ENCODE measurements at places on chromosomes 5 and 9. TPM values are rescaled to one million over a fixed set of nuclear protein-coding genes. Genes with fewer than 3 reads are reported as not detected.

Gene DMRT2
- 0.45 TPM for total RNA-seq

Gene KLF4
- 5.4 TPM for total RNA-seq

Gene C5orf58
- total RNA-seq = not detected

Gene FAM221B
- not detected for total RNA-seq

Gene TICAM2
- total RNA-seq = 0.82 TPM

Gene SNCAIP
- 70.7 TPM for total RNA-seq

- no peak for DNase-seq
Observed at GRCh38 chr5:138666226-138666742, 86.9 kb upstream of the CTNNA1 start.

DNA sequence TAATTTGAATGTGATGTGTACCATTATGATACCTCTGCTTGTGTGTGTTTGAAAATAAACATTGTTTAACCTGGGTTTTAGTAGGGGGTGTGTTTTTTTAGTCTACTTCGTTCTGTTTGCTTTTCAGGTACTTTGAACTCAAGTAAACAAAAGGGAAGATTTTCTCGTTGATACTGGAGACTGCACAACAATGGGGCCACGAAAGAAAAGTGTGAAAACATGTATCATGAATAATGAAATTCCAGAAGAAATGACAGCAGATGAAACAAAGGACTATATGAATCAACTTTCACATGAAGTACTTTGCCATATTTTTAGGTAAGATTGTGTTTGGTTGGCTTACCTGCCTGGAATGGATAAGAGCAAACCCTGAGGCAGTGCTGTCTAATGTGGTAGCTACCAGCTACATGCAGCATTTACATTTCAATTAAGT is 10.8 kb downstream of the FBXO38 start:
- DNase-seq = no peak

- no peak for DNase-seq
Observed at GRCh38 chr5:157161996-157162395, 4.1 kb downstream of the GARIN3 start.

DNA sequence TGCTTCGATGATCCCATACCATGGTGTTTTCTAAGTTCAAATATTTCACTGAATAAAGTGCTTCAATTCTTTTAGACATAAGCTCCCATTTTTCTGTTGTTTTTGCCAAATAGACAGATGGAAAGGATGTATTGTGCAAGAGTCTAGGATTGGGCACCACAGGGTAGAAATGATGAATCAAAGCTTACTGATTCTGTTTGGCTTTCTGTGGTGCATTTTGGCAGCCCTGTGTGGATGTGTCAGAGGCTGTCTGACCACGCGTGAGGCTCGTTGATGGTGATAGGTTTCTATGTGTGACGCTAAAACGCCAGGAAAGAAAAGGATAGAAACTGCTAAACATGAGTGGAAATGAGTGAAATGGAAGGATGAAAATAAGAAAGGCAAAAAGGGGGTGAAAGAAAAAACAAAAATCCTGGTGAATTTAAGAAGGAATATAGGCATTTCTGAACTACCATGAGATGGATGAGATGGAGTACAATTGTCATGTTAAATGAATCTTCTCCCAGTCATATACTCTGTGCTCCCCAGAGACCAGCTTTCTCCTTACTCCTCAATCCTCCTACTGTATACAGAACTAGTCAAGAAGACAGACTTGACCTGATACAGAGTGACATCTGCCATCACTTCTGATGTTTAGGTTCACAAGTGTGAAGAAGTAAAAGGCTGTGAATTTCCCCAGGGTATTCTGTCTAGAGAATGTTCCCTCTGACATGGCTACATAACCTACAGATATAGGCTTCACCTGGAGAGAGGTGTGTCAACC is 54.4 kb downstream of the ANKH start:
- peak; percentile 83 for DNase-seq

- DNase-seq = no peak
Observed at GRCh38 chr9:87672586-87672985, 53.3 kb upstream of the CTSL start.

DNA sequence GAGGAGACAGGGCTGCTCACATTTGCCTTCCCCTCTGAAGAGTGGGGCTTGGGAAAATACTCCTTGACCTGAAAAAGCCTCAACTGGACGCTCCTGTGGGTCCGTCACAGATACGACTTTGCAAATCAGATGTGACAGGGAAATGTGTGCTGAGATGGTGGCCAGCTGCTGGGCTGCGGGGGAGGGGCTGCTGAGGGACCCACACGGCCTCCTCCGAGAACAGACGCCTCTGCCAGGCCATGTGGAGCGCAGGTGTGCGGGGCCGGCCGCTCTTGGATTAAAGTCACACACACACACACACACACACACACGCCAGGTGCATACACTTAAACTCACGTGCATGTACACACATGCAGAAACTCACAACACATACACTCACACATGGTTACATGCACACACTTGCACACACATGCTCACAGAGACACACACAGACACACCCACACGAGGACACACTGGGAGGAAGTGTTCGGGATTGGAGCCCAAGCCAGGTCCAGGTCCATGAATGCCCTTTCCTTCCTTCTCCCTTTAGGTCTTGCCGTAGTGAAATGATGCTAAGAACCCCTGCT is 167.4 kb downstream of the GAPVD1 start:
- DNase-seq = no peak

- DNase-seq = no peak
Observed at GRCh38 chr9:93099551-93100275, 3.7 kb downstream of the CARD19 start.
